ENCODE measurements at places on chromosomes 11 and 22.

GRCh38 chr22:24725736-24726135, 48.8 kb downstream of the PIWIL3 start:
- DNase-seq = no peak

DNA sequence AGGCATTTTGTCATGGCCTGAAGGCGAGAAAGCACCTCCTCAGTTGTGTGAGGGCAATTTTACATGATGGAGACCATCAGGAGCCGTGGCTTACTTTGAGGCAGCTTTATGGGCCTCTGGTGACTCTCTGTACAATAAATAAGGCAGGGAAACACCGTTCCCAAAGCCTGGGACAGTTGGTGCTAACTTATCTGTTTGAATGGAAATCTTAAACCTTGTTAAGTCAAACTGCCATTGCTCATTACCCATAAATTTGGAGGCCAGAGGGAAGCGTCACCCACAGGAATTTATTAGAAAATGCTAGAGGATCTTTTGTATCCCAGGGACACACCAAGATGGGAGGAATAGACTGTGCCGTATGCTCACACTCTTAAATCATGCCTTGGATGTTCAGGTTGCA, 1156.9 kb downstream of the BRD1 start:
- no peak for DNase-seq

GRCh38 chr11:43895601-43896000, 15.0 kb downstream of the ALKBH3 start:
- no peak for DNase-seq

DNA sequence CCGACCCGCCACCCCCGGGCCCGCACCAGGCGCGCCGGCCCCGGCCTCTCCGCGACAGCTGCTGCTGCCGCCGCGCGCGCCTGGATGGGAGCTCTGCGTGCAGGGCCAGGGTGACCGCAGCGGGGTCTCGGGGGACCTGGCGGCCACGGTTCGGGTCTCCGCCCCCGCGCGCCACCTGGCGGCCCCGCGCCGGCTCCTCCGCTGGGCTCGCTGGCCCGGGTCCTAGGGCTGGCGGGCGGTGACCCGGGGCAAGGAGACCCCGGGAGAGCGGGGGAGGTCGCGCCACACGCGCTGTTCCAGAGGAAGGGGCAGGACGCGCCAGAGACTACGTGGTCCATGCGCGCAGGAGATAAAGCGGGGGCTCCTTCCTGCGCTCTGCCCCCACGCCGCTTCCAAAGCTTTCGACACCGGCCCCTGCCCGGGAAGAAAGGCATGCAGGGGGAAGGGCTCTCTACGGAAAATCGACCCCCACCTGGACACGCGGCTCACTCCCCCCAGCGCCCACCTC, 562 bp downstream of the SHANK2 start:
- no peak for DNase-seq
